ENCODE measurements at places on chromosomes 2 and 18.

- DNase-seq: no peak
Observed at GRCh38 chr2:204479557-204479956, 65.7 kb upstream of the PARD3B start.

- no peak for DNase-seq
Observed at GRCh38 chr2:177705511-177706173, 313.1 kb downstream of the AGPS start.

- no peak for DNase-seq
Observed at GRCh38 chr18:10101729-10102128, 187.9 kb downstream of the VAPA start.

DNA sequence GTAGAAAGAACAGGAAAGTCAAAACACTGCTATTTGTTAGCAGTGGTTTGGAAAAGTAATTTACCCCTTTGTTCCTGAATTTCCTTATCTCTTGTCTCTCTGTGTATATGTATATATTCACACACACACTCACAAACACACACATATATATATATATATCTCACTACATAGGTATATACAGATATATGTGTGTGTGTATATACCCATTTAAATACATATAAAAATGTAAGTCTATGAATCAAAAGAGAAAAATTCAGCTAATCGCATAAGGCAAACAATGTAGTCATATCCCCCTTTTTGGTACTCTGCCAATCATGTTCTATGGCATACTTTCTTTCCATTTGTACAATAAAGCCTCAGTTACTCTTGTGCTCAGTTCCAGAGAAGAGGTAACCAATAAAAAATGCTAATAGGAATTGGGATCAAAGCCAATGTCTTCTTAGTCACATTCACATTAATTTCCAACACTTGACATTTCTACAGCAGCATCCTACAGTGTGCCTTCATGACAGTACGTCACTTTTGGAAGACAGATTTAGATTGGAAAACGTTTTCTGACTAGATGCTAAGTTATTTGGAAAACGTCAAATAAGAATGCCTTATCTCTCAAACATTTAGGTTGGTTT is 94.6 kb downstream of the MC4R start:
- DNase-seq: no peak

DNA sequence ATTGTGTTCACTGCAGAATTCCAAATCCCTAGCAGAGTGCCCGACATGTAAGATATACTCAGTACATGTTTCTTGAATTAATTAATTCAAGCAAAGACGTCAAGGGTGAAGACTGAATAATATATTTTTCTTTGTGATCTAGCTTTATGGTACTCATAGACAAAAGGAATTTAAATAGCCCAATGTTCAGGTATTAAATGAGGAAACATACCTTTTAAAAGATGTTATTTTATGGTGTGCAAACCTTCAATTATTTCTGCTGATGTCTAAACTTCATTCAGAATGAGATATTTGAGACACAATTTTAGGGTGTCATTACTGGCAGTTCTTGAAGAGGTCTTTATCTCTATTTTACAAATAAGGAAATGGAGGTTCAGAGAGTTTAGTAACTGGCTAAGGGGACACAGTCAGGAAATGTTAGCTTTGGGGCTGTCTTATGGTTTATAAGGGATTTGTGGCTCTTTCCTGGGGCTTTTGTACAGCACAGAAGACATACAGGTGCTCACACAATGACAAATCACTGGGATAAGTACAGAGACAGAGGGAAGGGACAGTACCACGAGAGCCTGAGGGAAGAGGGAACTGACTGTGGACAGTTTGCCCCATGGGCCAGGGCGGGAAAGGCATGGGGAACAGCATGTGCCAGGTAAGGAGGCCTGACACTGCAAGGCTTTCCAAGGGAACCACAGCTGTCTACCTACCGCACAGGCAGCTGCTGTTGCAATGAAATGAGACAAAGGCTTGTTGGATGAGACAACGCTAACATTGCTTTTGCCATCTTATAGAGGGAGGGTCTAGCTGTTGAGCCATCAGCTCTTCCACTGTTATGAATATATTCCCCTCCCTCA is 155.3 kb downstream of the DDX1 start:
- no peak for DNase-seq

DNA sequence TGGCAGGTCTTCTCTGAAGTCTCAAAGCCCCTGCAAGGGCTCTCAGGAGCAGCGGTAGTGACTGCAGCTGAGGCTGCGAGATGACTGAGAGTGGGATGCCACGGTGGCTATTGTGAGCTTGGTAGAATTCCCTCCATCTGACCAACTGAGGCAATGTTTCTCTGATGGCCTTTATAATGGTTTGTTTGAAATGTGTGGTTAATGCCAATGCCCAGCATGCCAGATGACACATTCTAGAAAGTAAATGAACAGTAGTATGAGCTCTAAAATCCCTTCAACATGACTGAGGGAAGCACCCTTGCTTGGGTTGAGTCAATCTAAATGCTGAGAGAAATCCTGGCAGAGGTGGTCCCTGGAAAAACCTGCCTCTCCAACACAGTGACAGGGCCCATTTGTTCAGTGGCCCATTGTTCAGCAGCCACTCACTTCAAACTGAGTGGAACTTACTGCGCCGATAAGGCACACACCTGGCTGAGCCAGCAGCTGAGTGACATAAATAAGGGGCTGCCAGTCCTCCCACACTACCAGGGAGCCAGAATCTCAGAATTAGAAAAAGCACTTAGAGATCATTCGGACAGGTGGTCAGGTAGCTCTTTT is 31.7 kb downstream of the SULT1C2 start:
- DNase-seq: no peak

- DNase-seq: no peak
Observed at GRCh38 chr2:148928395-148928794, 53.4 kb downstream of the KIF5C start.

- DNase-seq: no peak
Observed at GRCh38 chr2:164662868-164663631, 41.8 kb upstream of the GRB14 start.

- DNase-seq: peak; percentile 24
Observed at GRCh38 chr2:101341901-101342624, 33.6 kb upstream of the RNF149 start.

DNA sequence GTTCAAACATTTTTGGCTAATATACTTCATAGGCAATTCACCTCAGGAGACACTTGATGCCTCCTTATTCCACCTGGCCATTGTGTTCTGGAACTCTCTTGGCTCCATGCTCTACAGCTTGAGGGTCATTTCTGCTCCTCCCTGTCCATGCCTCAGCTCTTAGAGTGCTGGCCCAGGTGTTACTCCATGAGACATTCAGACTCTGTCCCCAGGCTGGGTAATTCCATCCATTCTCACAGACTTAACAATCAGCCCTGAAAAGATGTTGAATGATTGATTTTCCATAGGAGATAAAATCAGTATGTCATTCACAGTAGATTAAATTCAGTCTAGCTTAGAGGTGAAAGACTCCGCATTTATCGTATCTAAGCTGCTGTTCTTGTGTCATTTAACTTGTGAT is 168.6 kb upstream of the CWC22 start:
- DNase-seq: no peak

GRCh38 chr2:63071664-63072063 is 21.0 kb downstream of the OTX1 start:
- DNase-seq: no peak
